HS-5 (cell line): ENCODE measurements at places on chromosomes 13 and 19.
A peak's percentile ranks its signal among the peaks of the same experiment; 100 is the strongest.

GRCh38 chr19:11092181-11092538, 2.9 kb downstream of the LDLR start:
- DNase-seq = peak; percentile 62

DNA sequence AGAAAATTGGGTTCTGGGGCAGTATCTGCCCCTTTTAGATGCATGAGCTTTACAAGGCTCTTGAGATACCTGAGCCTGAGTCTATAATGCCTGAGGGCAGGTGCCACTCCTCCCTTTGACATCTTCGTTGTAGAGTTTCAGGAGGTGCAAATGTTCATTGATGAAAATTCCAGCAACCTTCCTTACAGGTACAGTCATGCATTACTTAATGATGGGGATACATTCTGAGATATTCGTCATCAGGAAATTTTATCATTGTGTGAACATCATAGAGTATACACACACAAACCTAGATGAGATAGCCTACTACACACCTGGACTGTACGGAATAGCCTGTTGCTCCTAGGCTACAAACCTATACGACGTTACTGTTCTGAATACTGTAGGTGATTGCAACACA, 310.0 kb downstream of the SHISA2 start:
- no peak for DNase-seq

- DNase-seq = no peak
These were observed 406.4 kb downstream of the KCNRG start for GRCh38 chr13:50421473-50422130.

DNA sequence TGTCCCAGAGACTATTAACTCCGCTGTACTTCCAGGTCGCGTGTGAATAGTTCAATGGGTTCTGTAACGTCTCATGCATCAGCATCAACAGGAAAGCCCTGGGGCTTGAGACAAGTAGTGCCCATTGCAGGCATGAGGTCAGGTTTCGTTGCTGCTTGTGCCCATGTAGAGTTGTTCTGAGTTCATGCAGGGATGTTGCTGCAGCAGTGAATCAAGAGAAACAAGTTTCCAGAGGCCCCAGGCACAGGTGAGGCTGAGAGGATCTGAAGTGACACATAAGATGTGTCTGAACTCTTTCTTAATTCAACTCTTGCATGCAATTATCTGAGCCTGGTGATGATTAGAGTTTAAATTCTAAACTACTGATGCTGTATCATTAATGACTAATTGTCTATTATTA, 8.6 kb upstream of the ZNF283 start:
- DNase-seq = no peak

DNA sequence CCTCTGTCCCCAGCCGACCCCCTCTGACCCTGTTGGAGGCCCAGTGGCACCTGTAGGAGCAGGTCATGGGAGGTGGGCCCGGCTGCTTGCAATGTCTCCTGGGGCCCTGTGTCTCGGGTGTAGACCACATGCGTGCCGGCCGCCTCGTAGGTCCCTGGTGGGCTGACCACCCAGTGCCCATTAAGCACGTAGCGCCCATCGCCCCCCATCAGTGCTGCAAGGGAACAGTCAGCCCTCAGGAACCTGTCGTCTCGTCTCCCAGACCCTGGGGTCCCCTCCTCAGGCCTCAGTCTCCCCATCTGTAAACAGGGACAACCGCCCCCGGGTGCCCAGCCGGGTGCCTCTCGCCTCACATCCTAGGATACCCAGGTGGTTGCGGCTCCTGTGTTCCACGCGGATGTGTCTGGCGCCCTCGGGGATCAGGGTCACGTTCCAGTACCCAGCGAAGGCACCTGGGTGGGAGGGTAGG, 5.6 kb downstream of the ADAMTSL5 start:
- DNase-seq = no peak

DNA sequence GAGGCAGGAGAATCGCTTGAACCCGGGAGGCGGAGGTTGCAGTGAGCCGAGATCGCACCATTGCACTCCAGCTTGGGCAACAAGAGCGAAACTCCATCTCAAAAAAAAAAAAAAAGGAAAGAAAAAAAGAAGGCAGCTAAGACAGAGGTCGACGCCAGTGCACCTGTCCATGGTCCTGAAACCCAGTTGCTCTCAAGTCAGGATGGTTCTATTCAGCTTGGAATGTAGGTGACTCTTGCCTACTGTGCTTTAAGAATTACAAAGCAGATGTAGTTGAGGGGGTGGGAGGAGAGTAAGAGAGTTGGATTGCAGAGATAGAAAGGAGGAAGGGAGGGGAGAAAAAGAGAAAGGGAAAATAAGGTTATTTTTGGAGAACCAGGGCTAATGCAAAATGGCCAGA, 18.7 kb downstream of the CACNG7 start:
- no peak for DNase-seq
